GM04503 (cell line): ENCODE measurements at places on chromosomes 7 and 10.

GRCh38 chr7:92504563-92504962 lies 23.8 kb downstream of the PEX1 start:
- no peak for DNase-seq

DNA sequence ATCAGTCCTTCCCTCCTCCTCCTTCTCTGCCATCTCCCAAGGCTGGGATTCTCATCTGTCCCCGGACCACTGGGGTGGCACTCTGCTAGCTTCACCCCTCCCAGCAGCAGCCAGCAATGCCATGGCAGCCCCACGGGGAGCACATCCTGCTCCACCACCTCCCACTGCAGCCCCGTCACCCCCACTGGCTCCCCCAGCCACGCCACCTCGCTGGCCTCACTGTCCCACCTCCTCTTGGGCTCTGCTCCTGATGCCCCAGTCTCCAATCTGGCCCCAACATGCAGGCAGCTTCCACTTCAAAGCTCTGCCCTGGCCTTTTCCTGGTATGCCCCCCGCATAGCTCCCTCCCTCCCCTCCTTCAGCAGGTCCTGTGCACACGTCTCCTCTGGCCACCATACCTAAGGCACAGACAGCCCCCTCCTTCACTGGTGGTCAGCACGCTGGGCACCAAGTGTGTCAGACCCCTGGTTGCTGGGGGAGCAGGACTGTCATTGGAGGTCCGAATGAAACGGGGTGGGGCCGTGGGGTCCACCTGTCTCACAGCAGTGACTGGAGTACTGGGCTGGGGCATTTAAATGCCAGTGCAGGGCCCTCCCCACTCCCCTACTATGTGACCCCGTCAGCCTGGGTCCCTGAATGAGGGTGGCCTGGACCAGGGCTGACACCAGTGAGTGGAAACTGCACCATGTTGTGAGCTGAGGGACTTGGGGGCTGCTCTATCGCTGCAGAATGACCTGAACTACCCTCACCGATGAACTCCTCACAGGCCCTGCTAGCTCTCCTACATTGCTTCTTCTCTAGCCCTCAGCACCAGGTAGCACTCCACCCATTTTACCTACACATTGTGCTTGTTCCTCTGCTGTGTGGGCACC lies 38.7 kb downstream of the RASGEF1A start:
- DNase-seq, result no peak

- DNase-seq, result no peak
Observed at GRCh38 chr7:43753271-43753810, 5.1 kb upstream of the BLVRA start.

- DNase-seq, result no peak
Observed at GRCh38 chr10:72690071-72690755, 1.7 kb upstream of the MCU start.

DNA sequence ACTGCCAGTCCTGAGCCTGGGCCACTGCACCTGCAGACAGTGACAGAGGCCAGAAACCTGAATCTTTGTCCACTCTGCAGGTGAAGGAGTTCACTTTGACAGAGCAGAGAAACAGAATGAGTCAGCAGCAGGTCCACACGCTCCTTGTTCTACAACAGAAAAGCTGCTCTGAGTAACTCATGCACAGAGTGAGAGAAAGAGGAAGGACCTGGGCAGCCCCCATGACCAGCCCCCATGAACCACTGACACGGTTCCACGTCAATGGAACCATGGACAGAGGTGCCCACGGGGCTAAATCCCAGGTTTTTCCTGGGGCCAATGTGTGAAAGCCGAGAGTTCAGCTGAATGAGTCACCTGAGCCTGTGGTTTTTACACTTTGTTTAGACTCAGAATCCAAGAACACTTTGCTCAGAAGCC lies 40.8 kb upstream of the CTBP2 start:
- DNase-seq, result no peak
